ENCODE measurements at places on chromosomes 3 and 15.

- no peak for DNase-seq
These were observed 19.7 kb downstream of the ABHD2 start for GRCh38 chr15:89107984-89108383.

- peak; percentile 43 for DNase-seq
These were observed 27.2 kb upstream of the ZNF502 start for GRCh38 chr3:44685128-44685800.

- DNase-seq = peak; percentile 31
These were observed 67.9 kb downstream of the FGF7 start for GRCh38 chr15:49490966-49491365.

- DNase-seq = peak; percentile 93
These were observed at the start of gene CCDC71 for GRCh38 chr3:49165771-49166751. CCDC71 (minus strand) TSS chr3:49166331; CDS start chr3:49164208, 2,123 bp downstream.

GRCh38 chr3:64667138-64667537, 20.7 kb downstream of the ADAMTS9 start:
- DNase-seq = no peak

DNA sequence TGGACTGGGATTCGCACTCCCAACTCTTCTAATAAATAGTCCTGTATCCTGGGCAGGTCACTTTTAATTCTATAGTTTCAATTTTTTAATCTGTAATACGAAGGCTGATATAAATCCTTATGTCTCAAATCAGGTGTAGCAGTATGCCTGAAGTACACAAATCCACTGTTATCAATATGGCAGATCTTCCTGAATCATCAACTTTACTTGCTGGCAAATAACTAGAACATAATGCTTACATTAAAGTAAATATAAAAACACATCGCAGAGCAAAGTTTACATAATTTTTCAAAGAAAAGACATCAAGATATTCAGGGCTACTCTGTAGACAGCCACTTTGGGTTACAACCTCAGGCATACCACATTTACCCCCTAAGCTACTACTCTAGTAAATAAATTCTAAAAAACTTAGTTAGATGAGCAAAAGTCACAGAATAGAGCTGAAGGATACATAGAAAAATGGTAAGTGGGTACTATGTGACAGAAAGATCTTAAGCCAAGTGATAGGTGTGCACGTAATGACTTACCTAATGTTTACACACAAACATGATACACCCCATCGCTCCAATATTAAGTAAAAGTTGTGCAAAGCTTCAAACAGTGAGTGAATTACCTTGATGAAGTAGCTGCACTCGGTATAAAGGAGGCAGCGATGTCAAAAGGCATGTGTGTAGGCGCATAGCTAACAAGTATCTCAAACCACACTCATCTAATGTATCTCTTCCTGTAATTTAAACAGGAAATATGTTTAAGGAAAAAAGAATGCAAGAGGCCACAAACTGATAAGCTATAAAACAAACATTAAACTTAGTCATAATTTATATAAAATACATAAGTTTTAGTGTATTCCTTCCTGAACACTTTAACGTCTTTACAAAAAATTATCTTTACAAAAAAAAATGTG, 127.9 kb downstream of the DMXL2 start:
- DNase-seq = no peak

GRCh38 chr15:81807806-81808205, 238.0 kb downstream of the MEX3B start:
- no peak for DNase-seq

- no peak for DNase-seq
These were observed 31.2 kb downstream of the GOLGB1 start for GRCh38 chr3:121718205-121718846.
